Activated T-cell treated with anti-CD3 and anti-CD28 coated beads for 1 hour (primary cell): ENCODE measurements at places on chromosomes 2 and 18.

- DNase-seq: no peak
Measured at GRCh38 chr2:122706757-122707223, 951.3 kb downstream of the TSN start.

- no peak for DNase-seq
Measured at GRCh38 chr2:200747668-200748618, 63.8 kb upstream of the BZW1 start.

DNA sequence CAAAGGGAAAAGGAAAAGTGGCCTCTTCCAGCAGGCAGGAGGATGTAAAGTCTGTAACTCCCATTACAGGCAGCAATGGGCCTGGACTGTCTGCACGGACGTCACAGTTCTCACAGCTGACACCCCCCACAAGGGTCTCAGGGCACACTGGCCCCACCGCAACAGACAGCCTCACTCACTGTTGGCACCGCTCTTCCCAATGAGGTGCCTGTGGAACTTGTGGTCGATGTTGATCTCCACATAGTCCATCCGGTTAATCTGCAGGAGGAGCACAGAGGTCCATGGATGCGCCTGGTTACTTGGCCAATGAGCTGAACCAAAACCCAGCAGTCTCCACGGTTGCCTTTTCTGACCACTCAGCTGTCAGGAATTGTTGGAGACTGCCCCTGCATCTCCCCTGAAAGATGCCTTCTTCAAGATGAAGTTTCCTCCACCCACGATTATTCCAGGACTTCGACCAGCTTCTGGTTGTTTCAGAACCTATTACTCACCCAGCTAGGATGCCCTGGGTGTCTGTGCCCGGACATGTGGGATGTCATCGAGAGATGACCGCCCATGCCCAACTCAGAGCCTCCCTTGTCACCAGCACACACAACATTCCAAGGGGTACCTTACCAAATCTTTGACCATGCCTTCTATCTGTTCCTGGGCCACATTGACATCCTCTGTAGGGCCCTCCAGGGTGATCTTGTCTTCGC, 62.5 kb downstream of the HDLBP start:
- no peak for DNase-seq

- DNase-seq: no peak
Measured at GRCh38 chr2:191202881-191203397, 42.3 kb upstream of the MYO1B start.

DNA sequence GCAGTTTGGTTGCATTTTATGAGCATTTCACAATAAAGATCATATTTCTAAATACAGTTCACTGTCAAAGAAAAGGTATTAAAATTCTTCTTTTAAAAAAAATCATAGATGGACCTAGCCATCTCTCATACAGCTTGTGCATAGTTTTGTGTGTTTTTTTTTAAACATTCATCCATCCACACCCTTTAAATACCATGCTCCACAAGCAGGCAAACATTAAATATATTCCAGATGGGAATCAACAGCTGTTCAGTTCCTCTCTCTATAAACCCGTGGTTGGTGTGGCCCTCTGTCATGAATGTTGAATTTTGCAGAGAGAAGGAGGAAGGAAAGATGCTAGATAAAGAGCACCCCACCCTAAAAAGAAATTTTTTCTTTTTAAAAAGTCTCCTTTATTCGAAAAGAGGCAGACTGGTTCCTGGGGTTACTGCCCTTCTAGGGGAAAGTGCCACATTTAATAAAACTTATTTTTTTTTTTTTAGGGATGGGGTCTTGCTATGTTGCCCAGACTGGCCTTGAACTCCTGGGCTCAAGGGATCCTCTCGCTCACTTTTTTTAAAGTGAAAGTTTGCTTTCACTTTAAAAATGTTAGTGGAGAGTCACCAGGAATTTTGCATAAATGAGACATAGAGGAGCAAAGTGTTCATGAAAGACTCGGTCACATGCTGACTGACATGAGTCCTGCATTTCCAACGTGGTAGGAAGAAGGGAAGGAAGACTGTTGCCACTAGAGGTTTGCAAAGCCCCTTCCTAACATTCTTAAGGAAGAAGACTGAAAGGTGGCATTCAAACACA, 73.9 kb upstream of the LMAN1 start:
- no peak for DNase-seq

DNA sequence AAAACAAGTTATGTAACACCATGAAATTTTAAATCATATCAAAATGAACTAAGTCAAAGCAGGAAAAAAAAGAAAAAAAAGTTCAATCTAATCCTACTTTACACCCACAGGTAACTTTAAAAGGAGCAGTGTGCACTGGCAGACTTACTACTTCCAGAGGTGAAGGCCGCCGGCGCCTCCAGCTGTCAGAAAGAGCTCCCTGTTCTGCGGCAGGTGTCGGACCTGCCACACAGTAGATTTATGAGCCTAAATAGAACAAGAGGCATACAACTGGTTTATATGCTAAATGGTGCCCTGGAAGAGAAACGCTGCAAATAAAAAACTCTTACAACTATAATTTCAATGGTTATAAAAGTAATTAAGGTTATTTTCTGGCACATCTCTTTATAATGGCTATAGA, 23.1 kb upstream of the PNO1 start:
- DNase-seq: no peak

DNA sequence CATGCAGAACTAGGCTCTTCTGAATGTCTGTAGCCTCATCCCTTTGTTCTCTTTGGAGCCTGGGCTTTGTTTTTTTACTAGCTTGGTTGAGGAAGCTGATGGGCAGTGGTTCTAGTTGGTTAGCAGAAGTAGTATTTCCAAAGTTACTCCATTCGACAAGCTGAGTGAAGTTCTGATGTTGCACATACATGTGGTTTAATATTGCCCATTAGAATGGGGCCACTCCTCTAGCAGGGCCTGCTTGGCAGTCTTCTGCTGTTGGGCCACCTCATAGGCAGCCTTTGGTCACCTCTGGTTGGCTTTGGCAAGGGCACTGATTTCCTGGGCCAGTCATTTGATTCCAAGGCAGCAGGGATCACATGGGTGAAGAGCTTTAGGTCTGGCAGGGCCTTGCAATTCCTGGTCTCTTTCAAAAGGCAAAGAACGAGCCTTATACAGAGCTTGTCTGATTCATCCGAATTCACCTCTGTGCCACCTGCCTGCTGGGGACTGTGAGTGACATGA, 2.5 kb downstream of the RPIA start:
- no peak for DNase-seq

- DNase-seq: no peak
Measured at GRCh38 chr2:230823264-230823964, 41.3 kb upstream of the ITM2C start.

- peak; percentile 13 for DNase-seq
Measured at GRCh38 chr2:86518481-86518880, 44.8 kb downstream of the CHMP3 start.
